ENCODE measurements at places on chromosomes 4 and X.

DNA sequence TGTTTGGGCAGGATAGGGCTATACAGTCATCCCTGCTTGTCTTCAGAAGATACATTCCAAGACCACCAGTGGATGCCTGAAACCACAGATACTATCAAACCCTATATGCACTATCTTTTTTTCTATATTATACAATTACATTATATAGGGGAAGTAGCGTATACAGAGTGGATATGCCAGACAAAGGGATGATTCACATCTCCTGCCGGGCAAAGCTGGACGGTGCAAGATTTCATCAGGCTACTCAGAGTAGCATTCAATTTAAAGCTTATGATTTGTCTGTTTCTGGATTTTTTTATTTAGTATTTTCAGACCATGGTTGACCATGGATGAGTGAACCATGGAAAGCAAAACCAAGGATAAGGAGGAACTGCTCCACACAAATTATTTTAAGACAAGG lies 7.0 kb upstream of the AMTN start:
- no peak for DNase-seq

- peak; percentile 94 for DNase-seq
These were observed 51.9 kb upstream of the DHRSX start for GRCh38 chrX:2552621-2553201.

DNA sequence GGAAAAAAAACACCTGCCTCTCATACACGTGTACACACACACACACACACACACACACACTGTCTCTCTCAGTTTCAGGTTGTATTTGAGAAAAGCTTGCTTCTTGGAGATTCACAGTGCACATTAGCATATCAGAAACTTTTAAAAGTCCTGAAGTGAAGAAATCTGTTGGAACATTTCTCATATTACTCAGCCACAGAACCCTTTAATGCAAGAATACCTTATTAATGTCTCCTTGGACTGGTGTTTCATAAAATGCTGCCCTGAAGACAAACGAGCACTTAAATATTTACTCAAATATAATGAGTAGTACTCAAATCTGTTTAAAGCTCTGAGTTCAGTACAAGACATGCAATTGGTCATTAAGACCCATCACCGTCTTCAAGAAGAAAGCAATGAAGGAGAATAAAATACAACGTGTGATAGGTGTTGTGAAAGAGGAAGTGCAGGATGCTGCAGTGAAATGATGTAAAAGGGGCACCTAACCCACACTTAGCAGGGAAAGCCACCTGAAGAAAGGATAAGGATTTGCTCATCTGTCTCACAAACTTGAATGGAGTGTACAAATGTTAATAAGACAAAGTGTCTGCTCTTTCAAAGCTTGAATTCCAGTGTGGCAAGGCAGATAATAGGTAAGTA lies 57.0 kb downstream of the DCLK2 start:
- DNase-seq = no peak

DNA sequence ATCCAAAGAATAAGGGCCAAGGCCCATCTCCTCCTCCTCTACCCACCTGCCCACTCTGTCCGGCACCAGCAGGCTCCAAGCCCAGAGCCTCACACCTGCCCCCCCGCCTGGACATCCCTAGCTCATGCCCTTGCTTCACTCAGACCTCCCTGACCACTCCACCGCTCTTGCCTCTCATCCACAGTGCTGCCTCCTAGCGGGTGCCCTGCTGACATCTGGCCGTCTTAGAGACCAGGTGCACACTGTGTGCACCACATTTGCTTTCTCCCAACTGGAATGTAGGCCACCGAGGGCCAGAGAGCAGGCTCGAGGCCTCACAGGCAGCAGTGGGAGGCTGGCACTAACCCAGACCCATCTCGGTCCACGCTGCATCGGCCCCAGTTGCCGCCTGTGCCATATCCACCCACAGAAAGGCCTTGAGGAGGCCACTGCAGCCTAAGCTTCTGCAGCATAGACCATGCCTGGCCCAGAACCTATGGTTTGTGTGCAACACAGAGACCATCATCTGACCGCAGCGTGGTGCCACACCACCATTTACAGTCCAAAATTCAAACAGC lies 13.5 kb downstream of the LETM1 start:
- DNase-seq = no peak

GRCh38 chr4:46844325-46844917 lies 64.6 kb downstream of the COX7B2 start:
- peak; percentile 48 for DNase-seq

Measured in renal cortical epithelial cell (primary cell).